ENCODE measurements at places on chromosomes 12 and 14.

DNA sequence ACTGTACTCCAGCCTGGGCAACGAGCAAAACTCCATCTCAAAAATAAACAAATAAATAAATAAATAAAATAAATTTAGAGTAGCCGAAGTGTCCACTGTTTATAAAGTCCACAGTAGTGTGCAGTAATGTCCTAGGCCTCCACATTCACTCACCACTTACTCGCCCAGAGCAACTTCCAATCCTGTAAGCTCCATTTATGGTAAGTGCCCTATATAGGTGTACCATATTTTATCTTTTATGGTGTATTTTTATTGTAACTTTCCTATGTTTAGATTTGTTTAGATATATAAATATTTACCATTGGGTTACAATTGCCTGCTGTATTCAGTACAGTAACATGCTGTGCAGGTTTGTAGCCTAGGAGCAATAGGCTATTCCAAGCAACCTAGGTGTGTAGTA is 37.9 kb upstream of the GPRC5A start:
- DNase-seq = no peak

GRCh38 chr12:131761638-131762037 is 50.7 kb downstream of the SFSWAP start:
- DNase-seq = no peak

DNA sequence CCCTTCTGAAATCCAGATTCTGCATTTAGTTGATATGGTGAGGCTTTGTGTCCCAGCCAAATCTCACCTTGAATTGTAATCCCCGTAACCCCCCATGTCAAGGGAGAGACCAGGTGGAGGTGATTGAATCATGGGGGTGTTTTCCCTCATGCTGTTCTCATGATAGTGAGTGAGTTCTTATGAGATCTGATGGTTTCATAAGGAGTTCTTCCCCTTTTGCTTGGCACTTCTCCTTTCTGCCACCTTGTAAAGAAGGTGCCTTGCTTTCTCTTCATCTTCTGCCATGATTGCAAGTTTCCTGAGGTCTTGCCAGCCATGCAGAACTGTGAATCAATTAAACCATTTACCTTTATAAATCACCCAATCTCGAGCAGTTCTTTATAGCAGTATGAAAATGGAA is 23.1 kb upstream of the C12orf42 start:
- no peak for DNase-seq

DNA sequence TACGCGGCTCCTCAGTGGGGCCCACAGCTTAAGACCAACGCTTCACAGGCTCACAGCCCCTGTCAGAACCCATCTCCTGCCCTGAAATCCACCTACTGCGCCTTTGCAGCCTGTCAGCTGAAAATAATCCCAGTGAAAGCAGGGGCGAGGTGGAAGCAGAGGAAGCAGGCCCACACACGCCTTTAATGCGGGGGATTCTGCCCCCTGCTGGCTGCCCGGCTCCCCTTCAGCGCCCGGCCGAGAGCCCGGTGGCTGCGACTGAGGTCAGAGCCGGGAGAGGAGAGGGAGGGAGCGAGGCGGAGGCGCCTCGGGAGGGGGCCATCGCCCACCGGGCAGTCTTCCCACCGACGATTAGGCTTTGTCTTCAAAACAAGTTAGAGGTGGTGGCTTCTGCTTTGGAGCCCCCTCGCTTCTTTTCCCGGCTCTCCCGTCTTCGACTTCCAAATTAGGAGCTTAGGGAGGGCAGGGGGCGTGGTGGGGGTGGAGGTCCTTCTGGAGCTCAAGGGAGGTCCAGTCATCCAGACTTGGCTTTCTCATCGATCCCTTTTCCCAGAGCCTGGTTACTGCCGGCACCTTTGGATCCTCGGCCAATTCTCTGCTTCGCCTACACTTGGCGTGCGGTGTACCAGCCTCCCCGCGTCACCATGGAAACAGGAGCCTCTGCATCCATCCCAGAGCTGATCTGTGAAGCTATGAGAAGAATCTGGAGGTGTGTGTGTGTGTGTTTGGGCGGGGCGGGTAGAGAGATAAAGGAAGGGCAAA is 25.2 kb upstream of the RND1 start:
- DNase-seq = peak; percentile 92

DNA sequence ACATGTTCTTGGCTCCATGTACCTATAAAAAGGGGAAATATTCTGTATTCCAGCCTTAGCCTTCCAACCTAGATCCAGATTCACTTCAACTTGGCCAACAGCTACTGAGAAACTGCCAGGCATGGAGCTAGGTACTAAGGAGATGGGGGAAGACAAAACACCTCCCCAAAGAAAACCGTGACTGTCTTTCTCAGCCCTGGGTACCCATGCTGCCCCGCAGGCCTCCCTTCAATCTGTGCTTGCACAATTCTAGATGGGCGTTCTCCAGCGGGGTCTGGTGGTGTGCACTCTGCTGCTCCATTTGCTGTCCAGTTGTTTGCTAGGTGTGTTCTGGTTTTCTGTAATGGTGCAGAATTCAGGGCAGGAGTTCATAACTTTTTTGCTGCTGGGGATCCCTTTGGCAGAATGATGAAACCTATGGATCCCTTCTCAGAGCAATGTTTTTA is 817 bp upstream of the KRT4 start:
- no peak for DNase-seq

GRCh38 chr12:95882080-95882479 is 23.3 kb downstream of the SNRPF start:
- no peak for DNase-seq

DNA sequence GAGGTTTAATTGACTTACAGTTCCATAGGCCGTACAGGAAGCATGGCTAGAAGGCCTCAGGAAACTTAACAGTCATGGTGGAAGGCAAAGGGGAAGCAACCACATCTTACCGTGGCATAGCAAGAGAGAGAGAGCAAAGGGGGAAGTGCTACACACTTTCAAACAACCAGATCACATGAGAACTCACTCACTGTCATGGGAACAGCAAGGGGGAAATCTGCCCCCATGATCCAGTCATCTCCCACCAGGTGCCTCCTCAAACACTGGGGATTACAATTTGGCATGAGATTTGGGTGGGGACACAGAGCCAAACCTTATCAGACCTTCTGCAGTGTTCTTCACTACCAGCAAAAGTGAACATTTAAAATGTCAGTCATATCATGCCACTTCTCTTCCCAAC is 58.9 kb downstream of the USP15 start:
- no peak for DNase-seq

DNA sequence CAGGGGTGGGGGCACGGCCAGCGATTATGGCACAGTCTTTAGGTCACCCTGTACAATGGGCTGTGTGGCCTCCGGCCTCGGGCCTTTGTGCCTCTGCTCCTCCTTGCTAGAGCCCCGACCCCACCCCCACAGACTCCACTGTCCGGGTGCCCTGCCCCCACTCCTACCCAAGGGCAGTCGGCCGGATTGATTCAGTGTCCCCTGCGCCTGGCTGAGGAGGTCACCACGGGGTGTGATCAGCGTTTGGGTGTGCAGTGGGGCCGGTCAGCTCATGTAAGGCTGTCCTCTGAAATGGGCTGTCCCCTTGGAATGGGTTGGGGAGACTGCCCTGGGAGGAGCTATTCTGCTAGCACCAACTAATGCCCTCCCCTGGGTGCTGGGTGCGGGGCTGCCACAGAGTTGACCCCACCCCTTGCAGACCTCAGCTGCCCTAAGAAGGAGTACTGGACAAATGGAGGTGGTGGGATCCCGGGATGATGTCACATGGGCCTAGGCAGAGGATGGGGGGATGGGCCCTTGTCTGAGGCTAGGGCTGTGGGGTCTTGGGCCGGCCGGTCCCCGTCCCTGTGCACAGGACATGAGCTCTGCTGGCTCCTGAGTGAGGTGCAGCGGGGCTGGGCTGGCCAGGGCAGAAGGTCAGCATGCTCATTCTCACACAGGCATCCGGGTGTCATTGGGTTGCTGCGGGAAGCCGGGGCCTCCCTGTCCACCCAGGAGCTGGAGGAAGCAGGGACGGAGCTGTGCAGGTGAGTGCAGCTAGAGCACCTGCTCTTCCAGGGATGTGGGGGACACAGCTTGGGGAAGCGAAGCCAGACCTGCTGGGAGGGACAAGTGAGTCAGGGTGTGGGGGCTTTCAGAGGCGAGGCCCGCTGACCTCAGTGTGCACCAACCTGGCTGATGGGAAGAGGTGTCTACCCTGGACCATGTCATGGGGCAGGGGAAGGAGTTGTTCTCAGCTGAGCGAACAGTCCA is 23.4 kb downstream of the ASPG start:
- peak; percentile 11 for DNase-seq

- DNase-seq = no peak
Observed at GRCh38 chr12:24791622-24792021, 157.3 kb downstream of the BCAT1 start.

All from WTC11 (cell line).